ENCODE measurements at places on chromosomes 12 and 14. TPM values are rescaled to one million over a fixed set of nuclear protein-coding genes. Genes with fewer than 3 reads are reported as not detected.

The AVPR1A gene
- 1.3 TPM for total RNA-seq

The PRKCH gene
- 18.4 TPM for total RNA-seq

The DPPA3 gene
- total RNA-seq: not detected

The TPPP2 gene
- 1.6 TPM for total RNA-seq

The SLCO1B1 gene
- total RNA-seq: not detected

The PPM1H gene
- total RNA-seq: 6.0 TPM

The GLS2 gene
- total RNA-seq: 0.49 TPM

The HOXC6 gene
- not detected for total RNA-seq

The TROAP gene
- 0.66 TPM for total RNA-seq

The NGB gene
- total RNA-seq: not detected

The WNT1 gene
- not detected for total RNA-seq

The CLEC2B gene
- total RNA-seq: 4.4 TPM
